ENCODE measurements at places on chromosomes 3 and 15. TPM values are rescaled to one million over a fixed set of nuclear protein-coding genes. Genes with fewer than 3 reads are reported as not detected.

- H3K4me1 ChIP-seq: no peaks in the 10 kb centered on the region
- no peaks in the 10 kb centered on the region for H3K27me3 ChIP-seq
Observed at GRCh38 chr3:188137051-188137450, 16.9 kb upstream of the LPP start.

GRCh38 chr3:22353126-22353525, 602.1 kb upstream of the ZNF385D start:
- no peak overlapping the region for H3K4me3 ChIP-seq
- H3K4me1 ChIP-seq: no peaks in the 10 kb centered on the region
- H3K36me3 ChIP-seq: no peaks in the 10 kb centered on the region
- no peak overlapping the region for H3K27ac ChIP-seq
- no peaks in the 10 kb centered on the region for H3K27me3 ChIP-seq

- peak overlapping the region; percentile 72 for H3K4me3 ChIP-seq
- H3K36me3 ChIP-seq: no peaks in the 10 kb centered on the region
- H3K27ac ChIP-seq: peak overlapping the region; percentile 91
- peak; percentile 75 for DNase-seq
- H3K4me1 ChIP-seq: peaks cover 34% of the 10 kb centered on the region
Observed at GRCh38 chr3:50238549-50239026, 2.6 kb downstream of the GNAI2 start.

Gene STOML1
- total RNA-seq: 4.4 TPM

DNA sequence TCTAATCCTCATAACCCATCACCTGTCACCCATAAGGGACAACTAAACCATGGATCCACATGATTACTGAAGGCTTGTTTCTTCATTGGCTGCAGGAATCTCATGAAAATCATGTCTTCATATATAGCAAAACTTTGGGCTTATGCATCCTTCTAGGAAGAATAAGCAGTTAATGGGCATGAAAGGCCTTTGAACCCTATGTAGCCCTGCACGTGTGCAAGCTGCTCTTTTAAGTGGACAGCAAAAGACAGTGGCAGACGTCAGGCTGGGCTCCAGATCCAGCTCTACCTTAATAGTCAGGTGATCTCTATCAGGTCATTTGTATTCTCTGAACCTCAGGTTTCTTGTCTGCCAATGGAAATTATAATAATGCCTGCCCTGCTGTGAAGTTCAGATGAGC, 18.9 kb downstream of the CYP19A1 start:
- H3K27ac ChIP-seq: no peak overlapping the region
- H3K4me3 ChIP-seq: no peak overlapping the region
- no peaks in the 10 kb centered on the region for H3K4me1 ChIP-seq
- no peaks in the 10 kb centered on the region for H3K36me3 ChIP-seq

DNA sequence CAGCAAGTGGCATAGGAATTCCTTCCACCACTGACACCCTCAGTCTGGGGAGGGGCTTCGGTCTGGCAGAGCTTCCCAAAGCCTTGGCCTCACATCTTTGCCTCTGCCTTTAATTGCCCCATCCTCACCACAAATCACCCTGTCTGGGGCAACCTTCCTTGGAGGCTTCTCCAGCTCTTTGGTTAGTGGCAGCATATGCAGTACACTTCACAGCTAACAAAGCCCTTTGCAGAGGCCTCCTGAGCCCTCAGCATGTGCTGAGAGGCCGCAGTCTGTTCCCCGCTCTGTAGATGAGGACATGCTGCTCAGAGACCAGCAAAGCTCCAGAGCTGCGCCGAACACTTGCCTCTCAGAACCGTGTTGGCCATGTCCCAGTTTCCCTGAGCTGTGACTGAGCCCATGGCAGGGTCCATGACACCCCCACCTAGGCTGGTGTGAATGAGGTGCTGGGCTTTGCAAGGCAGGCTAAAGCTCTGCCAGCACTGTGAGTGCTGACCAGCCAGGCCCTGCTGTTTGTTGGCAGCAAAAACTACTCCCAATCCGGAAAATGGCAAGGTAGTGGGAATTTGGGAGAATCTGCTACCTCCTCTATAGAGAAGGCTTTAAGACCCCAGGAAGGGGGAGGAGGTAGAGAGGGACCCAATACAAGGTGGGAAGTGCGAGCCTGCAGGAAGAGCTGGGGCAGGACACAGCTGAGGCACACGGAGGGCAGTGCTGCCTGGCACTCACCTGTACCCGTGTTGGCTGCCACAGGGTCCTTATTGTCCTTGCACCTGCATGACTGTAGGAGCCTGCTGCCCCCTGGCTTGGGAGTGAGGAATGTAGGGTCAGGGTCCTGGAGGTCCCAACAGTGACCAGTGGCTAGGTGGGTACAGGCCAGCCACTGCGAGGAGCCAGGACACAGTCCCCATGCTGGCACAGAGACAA, 8.4 kb upstream of the KLF15 start:
- H3K4me1 ChIP-seq: no peaks in the 10 kb centered on the region
- no peak overlapping the region for H3K4me3 ChIP-seq
- H3K27me3 ChIP-seq: no peaks in the 10 kb centered on the region

DNA sequence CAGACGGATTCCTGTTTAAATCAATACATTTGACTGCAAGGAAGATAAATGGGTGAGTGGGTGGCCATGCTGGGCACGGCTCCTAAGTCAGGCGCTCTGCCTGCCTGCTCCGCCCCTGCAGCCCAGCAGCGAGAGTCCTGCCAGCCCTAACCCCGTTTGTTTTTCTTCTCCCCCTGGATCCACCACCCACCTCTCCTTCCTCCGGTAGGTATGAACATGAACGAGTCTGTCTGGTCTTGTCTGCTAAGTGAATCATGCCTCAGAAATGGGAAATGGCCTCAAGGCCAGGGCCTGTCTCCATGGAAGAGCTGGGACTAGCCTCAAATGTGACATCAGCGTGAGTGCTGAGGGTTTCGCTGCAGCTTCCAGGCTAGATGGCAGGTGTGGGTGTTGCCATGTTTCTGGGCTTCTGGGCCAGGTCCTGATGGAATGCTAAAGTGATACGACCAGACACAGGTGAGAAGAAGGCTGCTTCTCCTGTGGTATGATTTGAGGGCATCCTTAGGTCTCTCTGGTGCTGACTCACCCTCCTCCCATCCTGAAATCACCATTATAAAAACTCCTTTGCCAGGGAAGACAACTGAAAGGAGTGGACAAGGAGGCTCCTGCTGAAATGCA, 5.6 kb upstream of the FEM1B start:
- H3K36me3 ChIP-seq: no peaks in the 10 kb centered on the region
- H3K4me3 ChIP-seq: no peak overlapping the region
- DNase-seq: peak; percentile 62

- no peaks in the 10 kb centered on the region for H3K27me3 ChIP-seq
- no peak overlapping the region for H3K27ac ChIP-seq
- no peak for DNase-seq
- no peak overlapping the region for H3K4me3 ChIP-seq
- no peaks in the 10 kb centered on the region for H3K36me3 ChIP-seq
- no peaks in the 10 kb centered on the region for H3K4me1 ChIP-seq
Observed at GRCh38 chr3:4478261-4478660, 11.2 kb upstream of the SUMF1 start.

GRCh38 chr3:154933581-154933980, 146.5 kb upstream of the MME start:
- H3K27ac ChIP-seq: no peak overlapping the region
- DNase-seq: no peak
- no peaks in the 10 kb centered on the region for H3K36me3 ChIP-seq
- H3K4me3 ChIP-seq: no peak overlapping the region
- H3K27me3 ChIP-seq: no peaks in the 10 kb centered on the region
- H3K4me1 ChIP-seq: no peaks in the 10 kb centered on the region

Gene CELF6
- total RNA-seq: 6.8 TPM

Gene CD80
- not detected for total RNA-seq

Measured in uterus (tissue), 4 donors.